ENCODE measurements at places on chromosomes 1 and 21.
A peak's percentile ranks its signal among the peaks of the same experiment; 100 is the strongest.

- DNase-seq, result no peak
- H3K27ac ChIP-seq, result no peak overlapping the region
- H3K4me3 ChIP-seq, result no peak overlapping the region
- peaks cover 46% of the 10 kb centered on the region for H3K36me3 ChIP-seq
- no peaks in the 10 kb centered on the region for H3K4me1 ChIP-seq
Measured at GRCh38 chr1:117068580-117068979, 8.5 kb downstream of the TTF2 start.

GRCh38 chr1:95039360-95040031 lies 33.3 kb downstream of the ALG14 start:
- H3K27ac ChIP-seq, result no peak overlapping the region
- peaks cover 27% of the 10 kb centered on the region for H3K4me1 ChIP-seq
- DNase-seq, result no peak
- H3K36me3 ChIP-seq, result no peaks in the 10 kb centered on the region
- no peaks in the 10 kb centered on the region for H3K27me3 ChIP-seq
- H3K4me3 ChIP-seq, result no peak overlapping the region

GRCh38 chr1:208071435-208072031 lies 160.6 kb upstream of the CD34 start:
- no peak overlapping the region for H3K4me3 ChIP-seq
- 0 out of 2 replicates have a peak, but pooled peaks cover 3% of the 10 kb centered on the region for H3K4me1 ChIP-seq
- H3K27ac ChIP-seq, result no peak overlapping the region
- no peak for DNase-seq

DNA sequence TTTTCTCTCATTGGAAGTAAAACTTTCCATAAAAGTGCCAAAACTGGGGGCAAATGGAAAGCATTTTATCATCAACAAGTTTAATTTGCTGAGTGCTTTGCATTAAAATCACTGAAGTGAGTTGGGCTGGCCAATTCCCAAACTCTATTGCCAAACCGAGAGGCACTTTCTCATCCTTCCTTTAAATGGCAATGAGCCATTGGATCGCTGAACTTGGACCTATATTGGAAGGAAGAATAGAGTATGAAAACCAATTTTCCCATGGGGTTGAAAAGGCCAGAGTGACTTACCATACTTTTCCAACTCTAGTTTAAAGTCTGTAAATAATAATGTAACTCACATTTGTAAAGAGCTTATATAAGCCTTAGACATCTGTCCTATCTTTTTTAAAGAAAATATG lies 189.1 kb upstream of the C1orf87 start:
- H3K27me3 ChIP-seq, result no peaks in the 10 kb centered on the region
- H3K36me3 ChIP-seq, result no peaks in the 10 kb centered on the region
- DNase-seq, result no peak
- no peak overlapping the region for H3K27ac ChIP-seq
- no peak overlapping the region for H3K4me3 ChIP-seq

DNA sequence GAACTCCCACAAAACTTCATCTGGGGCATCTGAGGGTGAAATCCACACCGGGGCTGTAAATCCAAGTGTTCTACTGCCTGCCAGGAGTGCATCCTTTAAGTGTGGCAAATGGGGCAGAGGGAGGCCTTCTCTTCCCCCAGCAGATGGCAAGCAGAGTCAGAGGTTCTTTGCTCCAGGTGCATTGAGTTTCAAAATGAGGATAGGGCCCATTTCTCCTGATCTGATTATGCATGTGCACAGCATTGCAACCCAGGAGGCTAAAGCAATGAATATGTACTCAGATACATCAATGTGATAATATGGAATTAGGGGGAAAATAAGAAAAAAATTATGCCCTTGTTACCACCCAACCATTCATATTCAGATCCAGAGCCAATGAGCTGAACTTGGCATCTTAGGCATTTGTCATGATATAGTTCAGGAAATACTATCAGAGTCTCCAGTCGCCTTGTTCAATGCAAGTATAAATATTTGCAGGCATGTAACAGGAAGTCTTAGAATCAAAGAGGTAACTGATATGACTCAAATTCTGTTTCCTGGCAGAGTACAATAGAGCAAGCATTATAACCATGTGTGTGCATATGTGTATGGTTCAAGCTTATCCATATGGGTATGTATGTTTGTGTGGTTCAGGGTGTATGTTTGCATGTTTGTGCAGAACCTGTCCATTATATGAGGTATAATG lies 473.8 kb upstream of the PKN2 start:
- H3K27me3 ChIP-seq, result peaks cover 7% of the 10 kb centered on the region
- H3K4me1 ChIP-seq, result no peaks in the 10 kb centered on the region
- DNase-seq, result no peak
- no peak overlapping the region for H3K4me3 ChIP-seq
- no peak overlapping the region for H3K27ac ChIP-seq

- no peaks in the 10 kb centered on the region for H3K4me1 ChIP-seq
- peaks cover 61% of the 10 kb centered on the region for H3K36me3 ChIP-seq
- no peak for DNase-seq
- H3K4me3 ChIP-seq, result no peak overlapping the region
- no peaks in the 10 kb centered on the region for H3K27me3 ChIP-seq
- no peak overlapping the region for H3K27ac ChIP-seq
Measured at GRCh38 chr1:51750729-51751128, 127.8 kb downstream of the NRDC start.

DNA sequence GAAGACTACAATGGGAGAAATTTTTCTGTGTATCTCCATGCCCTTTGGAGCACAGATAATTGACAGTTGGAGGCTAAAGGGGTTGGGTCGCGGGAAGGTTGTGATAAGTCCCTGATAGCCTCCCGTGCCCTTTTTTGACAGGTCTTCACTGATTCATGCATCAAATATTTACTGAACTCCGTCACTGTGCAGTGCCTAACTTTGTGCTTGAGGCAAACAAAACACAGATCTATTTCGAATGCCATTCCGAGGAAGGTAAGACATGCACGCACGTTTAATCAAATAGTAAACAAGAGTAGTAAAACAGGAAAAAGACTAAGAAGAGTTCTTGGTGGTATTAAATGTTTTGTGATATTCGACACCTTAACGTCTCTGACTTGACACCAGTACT lies 494 bp upstream of the PIP5K1A start:
- no peak overlapping the region for H3K27ac ChIP-seq
- peak overlapping the region; percentile 73 for H3K4me3 ChIP-seq
- H3K27me3 ChIP-seq, result no peaks in the 10 kb centered on the region
- DNase-seq, result no peak

DNA sequence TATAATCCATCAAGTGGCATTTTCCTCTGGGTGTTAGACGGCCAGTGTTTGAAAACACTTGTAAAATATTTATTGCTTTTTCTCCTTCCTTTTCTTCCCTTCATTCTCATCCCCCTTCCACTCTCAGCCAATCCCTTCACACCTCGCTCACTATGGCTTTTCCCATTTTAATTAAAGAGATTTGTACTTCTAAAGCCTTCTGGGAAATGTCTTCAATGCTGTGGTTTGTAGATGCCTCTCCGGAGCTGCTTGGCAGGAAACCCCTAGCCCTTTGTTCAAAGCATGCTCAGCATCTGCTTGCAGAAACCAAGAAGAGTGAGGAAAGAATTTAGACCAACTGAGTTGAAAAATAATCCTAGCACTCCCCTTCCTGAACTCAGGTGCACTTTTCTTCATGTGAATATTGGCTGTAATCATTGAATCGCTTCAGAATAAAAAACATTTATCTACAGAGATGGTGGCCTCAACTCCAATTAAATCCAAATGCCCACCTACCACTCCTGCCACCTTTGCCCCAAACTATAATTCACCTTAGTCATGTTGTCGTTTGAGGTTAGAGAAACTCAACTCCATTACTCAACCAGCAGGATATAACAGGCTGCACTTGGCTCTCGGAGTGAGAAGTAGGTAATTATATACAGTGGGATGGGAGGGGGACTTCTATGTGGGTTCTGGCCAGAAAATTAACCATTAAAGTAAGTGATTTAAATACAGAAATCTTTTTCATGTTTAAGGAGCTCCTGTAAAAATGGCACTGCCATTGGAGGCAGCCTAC lies 659.4 kb upstream of the CAMK1G start:
- H3K4me1 ChIP-seq, result peaks cover 11% of the 10 kb centered on the region
- H3K27me3 ChIP-seq, result no peaks in the 10 kb centered on the region
- no peak overlapping the region for H3K4me3 ChIP-seq
- DNase-seq, result no peak
- H3K36me3 ChIP-seq, result no peaks in the 10 kb centered on the region

GRCh38 chr1:181014477-181015250 lies 8.0 kb downstream of the STX6 start:
- H3K4me3 ChIP-seq, result no peak overlapping the region
- DNase-seq, result no peak
- peaks cover 4% of the 10 kb centered on the region for H3K36me3 ChIP-seq
- H3K27me3 ChIP-seq, result no peaks in the 10 kb centered on the region

All from SJCRH30 (cell line).